CD4-positive, CD25-positive, alpha-beta regulatory T cell (primary cell): ENCODE measurements at places on chromosomes 6 and 20.

GRCh38 chr6:80227545-80228105 lies 121.2 kb downstream of the BCKDHB start:
- H3K36me3 ChIP-seq = peaks cover 1% of the 10 kb centered on the region
- DNase-seq = no peak
- no peak overlapping the region for H3K4me3 ChIP-seq
- no peaks in the 10 kb centered on the region for H3K4me1 ChIP-seq

DNA sequence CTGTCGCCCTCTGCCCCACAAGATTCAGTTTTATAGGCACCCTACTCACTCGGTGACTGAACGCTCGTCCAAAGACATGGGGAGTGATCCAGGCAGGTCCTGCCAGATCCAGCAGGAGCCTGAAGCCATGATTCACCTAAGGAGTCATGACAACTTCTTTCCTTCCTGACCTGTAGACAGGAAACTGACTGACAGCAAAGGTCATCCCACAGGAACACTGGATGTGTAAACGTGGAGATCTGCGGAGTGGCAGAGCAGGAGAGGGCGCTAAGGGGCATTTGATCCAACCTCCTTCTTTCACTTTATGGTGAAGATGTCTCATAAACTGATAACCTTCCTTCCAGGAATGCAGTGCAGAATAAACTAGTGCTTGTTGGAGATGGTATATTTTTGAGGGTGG lies 192.2 kb downstream of the GJA10 start:
- H3K27ac ChIP-seq = no peak overlapping the region
- no peak overlapping the region for H3K4me3 ChIP-seq
- H3K36me3 ChIP-seq = peaks cover 4% of the 10 kb centered on the region
- no peak for DNase-seq
- H3K27me3 ChIP-seq = peaks cover 20% of the 10 kb centered on the region

GRCh38 chr6:166587631-166588413 lies 1.3 kb upstream of the RAMACL start:
- no peak overlapping the region for H3K4me3 ChIP-seq
- H3K27ac ChIP-seq = no peak overlapping the region
- no peaks in the 10 kb centered on the region for H3K4me1 ChIP-seq
- H3K36me3 ChIP-seq = no peaks in the 10 kb centered on the region
- DNase-seq = no peak

DNA sequence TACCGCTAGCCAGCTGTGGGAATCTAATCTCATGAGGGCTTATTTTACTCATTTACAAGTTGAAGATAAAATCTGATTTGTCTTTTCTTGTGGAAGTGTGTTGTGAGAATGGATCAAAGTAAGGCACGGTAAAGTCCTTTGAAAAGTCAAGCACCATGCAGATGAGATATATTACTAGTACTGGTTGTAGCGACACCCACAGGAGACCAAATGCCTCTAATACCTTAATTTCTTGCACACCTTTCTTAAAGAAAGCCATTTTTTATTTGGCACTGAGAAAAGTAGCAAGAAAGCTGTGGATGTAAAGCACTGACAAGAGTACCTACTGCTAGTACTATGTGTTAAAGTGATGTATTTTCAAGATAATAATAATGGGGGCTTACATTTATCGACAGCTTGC lies 191.0 kb upstream of the MMS22L start:
- H3K4me1 ChIP-seq = no peaks in the 10 kb centered on the region
- DNase-seq = no peak
- H3K36me3 ChIP-seq = no peaks in the 10 kb centered on the region
- H3K4me3 ChIP-seq = no peak overlapping the region
- no peak overlapping the region for H3K27ac ChIP-seq
